Esophagus squamous epithelium (tissue), 5 donors: ENCODE measurements at places on chromosomes 2 and 18.

GRCh38 chr2:78779761-78780160 lies 245.7 kb upstream of the REG3G start:
- DNase-seq, result no peak

DNA sequence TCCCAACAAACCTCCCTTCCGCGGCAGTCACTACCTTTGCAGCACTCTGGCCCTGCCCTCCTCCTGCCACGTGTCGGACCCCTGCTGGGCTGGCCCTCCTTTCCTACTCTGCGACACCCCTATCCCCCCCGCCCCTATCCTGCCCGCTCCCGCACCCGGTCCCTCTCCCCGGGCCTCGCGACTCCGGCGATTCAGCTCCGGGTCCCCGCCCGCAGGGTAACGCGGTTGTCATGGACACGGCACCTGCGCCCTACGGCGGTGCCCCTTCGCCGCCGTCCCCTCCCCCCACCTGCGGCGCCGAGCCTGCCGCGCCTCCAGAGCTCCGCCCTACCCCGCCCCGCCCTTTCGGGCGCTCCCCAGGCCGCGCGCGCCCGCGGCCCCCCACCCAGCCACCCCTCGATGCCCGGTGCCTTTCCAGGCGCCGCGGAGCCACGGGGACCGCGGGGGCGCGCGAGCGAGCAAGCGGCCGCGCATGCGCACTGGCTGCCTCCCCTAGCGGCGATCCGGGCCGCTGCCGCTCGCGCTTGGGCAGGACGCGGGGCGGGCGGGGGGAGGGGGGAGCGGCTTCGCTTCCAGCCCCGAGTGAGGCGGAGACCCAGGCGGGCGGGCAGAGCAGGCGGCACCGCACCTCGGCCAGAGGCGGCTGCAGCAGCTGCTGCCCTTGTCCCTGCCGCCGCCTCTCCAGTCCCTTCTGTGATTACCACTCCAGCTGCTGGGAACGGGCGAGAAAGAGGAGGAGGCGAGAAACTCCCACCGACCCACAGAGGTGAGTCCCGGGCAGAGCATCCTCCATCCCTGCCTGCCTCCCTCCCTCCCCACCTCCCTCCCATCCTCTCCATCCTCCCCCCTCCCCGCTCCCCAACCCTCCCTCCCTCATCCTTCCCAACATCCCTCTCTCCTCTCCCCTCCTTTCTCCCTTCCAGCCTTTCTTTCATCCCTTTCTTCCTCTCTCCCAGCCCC lies at the start of gene CTNNA2:
Gene CTNNA2 (plus strand): TSS at position 610 of the 960 bp plus-strand sequence.
- DNase-seq, result no peak

DNA sequence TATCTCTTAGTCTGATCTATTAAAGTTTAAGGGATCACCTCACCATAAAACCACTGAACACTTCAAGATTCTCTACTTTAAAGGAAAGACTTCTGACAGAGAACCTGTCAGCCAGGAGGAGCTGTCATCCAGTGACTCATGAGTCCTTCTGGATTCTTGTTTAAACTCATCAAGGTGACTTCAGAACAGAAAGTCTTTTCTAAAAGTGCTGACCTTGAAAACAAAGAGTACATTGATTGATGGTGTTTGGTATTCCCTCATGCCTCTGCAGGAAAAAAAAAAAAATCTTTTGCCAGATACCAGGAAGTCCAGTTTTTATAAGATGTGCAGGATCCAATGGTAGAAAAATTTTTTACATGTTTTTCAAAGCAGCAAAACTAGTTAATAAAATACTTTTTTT lies 12.3 kb downstream of the DSG2 start:
- no peak for DNase-seq

DNA sequence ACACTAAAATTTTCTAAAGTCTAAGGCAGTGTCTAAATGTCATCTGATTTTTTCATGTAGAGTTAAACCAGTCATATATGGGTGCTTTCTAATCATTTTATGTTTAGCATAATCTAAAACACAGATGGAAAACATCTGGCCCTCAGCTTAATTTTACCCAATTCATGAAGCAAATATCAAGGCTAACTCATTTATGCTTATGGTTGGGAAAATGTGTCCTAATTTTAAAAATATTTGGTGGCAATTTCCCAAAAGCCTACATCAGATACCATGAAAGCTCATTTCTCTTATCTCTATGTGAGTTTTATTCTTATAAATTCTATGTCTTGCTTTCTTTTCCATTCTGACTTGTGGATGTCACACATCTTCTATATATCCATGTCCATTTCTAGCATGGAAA lies 7.2 kb downstream of the SP5 start:
- DNase-seq, result no peak

GRCh38 chr2:127580167-127581049 lies 44.9 kb downstream of the MYO7B start:
- DNase-seq, result no peak

DNA sequence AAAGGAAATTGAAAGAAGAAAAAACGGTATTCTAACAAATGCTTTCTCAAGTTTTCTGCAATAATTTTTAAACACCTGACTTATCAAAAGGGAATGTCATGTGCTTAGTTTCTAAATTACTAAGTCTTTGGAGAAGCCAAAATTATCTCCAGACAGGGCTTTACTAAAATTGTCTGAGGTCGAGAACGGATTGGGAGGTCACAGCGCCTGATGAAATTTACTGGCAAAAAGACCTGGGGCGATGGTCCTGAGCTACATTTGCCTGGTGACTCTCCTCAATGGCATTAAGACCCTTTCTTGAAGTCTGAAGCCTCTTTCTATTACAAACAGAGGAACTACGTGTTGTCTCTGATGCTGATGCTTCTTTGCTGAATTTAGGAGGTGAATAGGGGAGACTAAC lies 291.8 kb upstream of the SESTD1 start:
- DNase-seq, result no peak

DNA sequence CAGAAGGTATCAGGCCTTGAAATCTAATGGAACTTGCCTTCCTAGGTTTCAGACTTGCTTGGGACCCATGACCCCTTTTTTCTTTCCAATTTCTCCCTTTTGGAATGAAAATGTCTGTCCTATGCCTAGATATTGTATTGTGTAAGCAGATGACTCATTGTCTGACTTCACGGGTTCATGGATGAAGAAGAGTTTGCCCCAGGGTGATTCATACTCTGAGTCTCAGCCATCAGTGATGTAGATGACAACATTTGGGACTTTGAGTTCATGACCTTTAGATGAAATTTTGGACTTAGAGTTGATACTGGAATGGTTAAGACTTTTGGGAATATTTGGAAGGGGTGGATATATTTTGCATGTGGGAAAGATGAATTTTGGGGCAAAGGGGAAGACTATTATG lies 11.2 kb upstream of the SCYGR5 start:
- DNase-seq, result no peak

GRCh38 chr2:15766911-15767597 lies 173.3 kb upstream of the MYCN start:
- no peak for DNase-seq

- no peak for DNase-seq
These were observed 18.8 kb upstream of the CCDC195 start for GRCh38 chr2:224734949-224735348.

- DNase-seq, result no peak
These were observed 43.4 kb downstream of the UBXN4 start for GRCh38 chr2:135785032-135785431.

GRCh38 chr2:109275120-109276012 lies 146.4 kb downstream of the SH3RF3 start:
- DNase-seq, result no peak

GRCh38 chr2:137964066-137964858 lies at the start of gene HNMT:
Gene HNMT (plus strand): TSS chr2:137964473. CDS start chr2:137964492, 19 bp downstream.
- no peak for DNase-seq

GRCh38 chr2:183070942-183071844 lies 7.4 kb upstream of the DUSP19 start:
- no peak for DNase-seq
